IMR-90 (cell line): ENCODE measurements at places on chromosomes 4 and X. TPM values are rescaled to one million over a fixed set of nuclear protein-coding genes. Genes with fewer than 3 reads are reported as not detected.
A peak's percentile ranks its signal among the peaks of the same experiment; 100 is the strongest.

AFF2 gene
- total RNA-seq = 0.72 and 0.83 TPM in 2 replicates

GRCh38 chr4:60562334-60562733, 637.8 kb upstream of the ADGRL3 start:
- no peak for DNase-seq

SPACA5 gene
- total RNA-seq = not detected in 2 replicates

CYSLTR1 gene
- total RNA-seq = not detected in 2 replicates

DNA sequence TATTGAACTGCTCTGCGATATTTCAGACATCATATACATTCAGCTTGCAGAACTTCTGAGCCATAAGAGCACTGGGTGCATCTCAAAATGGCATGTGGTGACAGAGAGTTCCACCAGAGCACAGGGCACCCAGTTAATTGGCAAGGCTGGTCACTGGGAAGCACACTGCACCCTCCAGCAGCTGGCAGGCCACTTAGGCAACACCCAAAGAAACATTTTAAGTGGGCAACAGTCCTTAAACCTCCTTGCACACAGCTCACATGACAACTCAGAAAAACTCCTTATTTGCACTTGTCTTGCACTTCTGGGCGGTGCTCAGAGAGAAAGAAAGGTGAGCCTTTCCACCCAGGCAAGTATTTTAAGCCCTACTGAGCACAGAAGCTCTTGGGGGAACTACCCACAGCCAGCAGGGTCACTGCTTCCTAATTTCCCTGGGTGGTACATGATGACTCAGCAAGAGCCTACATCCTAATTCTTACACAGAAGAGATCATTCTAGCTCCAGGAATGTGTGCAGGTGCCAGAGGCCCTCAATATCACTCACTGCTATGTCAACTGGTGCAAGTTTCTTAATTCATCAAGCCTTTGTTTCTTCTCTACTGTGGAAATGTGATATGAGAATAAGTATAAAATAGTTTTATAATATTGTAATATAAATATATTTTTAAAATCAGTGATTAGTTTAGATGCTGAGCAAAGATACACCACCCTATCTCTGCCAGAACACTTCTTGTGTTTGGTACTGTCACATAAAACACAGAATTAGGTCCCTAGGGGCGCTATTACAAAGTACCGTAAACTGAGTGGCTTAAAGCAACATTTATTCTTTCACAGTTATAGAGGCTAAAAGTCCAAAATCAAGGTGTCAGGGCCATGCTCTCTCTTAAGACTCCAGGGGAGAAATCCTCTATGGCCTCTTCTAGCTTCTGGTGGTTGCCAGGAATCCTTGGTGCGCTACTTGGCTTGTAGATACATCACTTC, 155.1 kb upstream of the PPARGC1A start:
- no peak for DNase-seq

DNA sequence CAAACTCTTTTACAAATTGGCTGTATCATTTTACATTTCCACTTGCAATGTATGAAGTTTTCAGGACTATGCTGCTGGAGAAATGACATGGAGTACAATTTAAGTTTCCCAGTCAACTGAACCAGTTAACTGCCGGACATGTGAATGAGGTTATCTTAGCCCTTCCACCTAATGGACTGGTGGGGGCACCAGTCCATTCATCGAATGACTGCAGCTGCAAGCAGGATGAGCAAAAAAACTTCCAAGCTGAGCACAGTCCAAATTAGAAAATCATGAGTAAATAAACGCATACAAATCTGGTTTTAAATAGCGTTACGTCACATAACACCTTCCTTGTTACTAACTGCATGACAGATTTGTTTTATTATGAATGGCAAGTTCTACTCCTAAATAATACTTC, 1131.5 kb downstream of the PCDH18 start:
- DNase-seq = no peak

- no peak for DNase-seq
Observed at GRCh38 chrX:31743004-31743403, 671.2 kb upstream of the FTHL17 start.

- DNase-seq = peak; percentile 30
Observed at GRCh38 chrX:20531667-20532066, 265.0 kb upstream of the RPS6KA3 start.

- peak; percentile 90 for DNase-seq
Observed at GRCh38 chrX:129905787-129906580, at the start of gene UTP14A. Gene UTP14A, plus strand, starts transcription at chrX:129906164. Its CDS starts 47 bp downstream, at chrX:129906211.

GRCh38 chrX:125436855-125437254, 117.2 kb downstream of the TEX13C start:
- DNase-seq = no peak
